ENCODE measurements at places on chromosomes 2 and 18. TPM values are rescaled to one million over a fixed set of nuclear protein-coding genes. Genes with fewer than 3 reads are reported as not detected.

DNA sequence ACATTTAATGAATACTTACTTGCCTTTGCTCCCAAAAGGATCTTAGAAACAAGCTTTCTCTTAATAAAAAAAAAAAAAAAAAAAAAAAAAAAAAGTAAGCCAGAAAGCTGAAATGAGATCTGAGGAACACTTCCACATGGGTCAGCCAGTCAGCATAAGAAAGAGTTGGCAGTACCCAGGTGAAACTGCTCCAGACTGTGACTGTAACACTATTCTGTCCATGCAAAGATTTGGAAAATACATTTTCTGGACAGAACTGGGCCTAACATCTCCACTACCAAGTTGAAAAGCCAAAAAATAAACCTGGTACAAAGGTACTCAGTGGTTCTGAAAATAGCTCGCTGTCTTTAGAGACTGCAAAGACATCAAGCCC, 135.7 kb downstream of the THADA start:
- DNase-seq: no peak

- no peak for DNase-seq
These were observed 17.3 kb upstream of the FZD5 start for GRCh38 chr2:207787017-207787416.

DNA sequence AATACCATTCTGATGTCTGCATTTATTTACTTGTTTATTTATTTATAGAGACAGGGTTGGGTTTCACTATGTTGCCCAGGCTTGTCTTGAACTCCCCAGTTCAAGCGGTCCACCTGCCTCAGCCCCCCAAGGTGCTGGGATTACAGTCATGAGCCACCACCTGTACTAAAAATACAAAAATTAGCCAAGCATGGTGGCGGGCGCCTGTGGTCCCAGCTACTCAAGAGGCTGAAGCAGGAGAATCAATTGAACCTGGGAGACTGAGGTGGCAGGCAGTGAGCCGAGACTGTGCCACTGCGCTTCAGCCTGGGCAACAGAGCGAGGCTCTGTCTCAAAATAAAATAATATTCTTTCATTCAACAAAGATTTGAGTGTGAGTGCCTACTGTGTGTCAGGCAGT, 2.0 kb upstream of the ATP8B1 start:
- no peak for DNase-seq

Gene MAT2A
- 444 TPM for total RNA-seq

DNA sequence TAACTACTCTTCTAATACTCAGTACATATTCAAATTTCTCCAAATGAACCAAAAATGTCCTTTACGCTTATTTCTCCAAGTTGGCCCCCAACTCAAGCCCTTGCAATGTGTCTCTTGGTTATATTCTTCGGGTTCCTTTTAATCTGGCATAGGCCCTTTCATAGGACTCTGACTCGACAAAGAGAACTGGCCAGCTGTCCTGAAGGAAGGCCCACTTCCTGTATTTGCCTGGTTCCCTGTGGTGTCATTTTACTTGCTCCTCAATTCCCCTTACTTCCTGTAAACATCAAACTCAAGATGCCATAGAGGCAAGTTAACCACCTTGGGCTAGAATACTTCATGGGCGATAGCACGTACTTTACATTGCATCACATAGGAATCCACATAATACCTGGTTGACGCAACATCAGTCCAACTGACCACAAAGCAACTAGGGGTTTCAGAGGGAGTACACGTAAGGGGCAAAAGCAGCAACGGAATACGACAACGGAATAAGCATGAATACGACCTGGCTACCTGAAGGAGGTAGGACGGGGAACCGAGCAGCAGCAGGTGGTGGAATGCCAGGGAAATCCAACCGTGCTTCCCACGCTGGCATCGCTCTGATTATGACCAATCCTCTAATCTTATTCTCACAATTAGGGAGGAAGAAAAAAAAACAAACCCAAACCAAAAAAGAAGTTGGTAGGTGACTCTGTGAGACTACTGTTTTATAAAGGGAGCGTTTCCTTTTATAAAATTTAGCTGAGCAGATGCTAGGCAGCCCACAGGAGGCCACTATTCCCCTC, 823 bp upstream of the GORASP2 start:
- no peak for DNase-seq

DNA sequence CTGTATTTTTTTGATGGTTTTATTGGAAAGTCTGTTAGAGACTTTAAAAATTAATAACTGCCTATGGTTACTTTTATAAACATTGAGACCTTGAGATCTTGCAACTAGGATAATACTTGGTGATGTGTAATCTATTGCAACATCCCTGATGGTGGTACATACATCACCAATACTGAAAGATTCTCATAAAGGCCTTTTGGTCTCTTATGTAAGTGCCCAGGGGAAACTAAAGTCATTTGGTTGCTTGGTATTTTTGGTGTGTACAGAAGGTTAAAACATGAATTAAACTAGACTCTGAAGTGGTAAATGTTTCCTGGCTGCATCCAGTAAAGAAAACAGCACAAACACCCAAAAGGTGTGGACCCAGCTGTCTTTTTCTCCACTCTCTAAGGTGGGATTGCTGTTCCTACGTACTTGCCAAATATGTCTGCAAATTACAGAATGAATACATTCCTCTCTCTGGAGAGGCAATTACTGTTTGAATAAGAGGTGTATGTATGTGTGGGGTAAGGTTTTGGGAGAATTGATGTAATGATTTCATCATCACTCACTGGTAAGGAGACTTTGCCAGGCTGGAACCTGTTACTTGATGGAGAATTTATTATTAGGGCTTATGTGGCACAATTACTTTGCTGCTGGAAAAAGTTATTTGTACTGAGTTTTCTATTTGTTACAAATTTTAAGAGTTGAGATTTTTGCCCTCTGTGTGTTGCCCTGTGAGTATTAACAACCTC, 3.6 kb downstream of the B3GNT2 start:
- DNase-seq: no peak

Gene SERPINB4
- total RNA-seq: not detected

Gene SNTG2
- total RNA-seq: not detected

- DNase-seq: no peak
These were observed 48.2 kb downstream of the PLA2R1 start for GRCh38 chr2:160014227-160014626.

Gene FOXD4L1
- total RNA-seq: 0.64 TPM

DNA sequence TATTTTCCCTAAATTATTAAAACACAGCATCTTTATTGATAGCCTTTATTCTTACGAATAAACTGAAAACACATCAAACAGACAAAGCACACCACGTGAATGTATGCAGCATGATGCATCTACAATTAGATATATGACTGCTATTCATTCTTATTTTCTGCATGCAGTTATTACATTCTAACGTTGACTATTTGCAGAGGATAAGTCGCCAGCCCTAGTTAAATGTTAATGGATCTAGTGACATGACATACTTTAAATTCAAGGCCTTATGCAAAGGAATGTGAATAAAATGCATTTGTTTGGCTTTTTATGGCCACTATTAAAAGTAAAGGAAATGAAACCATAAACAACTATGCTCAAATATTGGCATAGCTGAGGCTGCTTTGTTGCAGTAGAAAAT, 172.4 kb downstream of the MAP2 start:
- DNase-seq: no peak

DNA sequence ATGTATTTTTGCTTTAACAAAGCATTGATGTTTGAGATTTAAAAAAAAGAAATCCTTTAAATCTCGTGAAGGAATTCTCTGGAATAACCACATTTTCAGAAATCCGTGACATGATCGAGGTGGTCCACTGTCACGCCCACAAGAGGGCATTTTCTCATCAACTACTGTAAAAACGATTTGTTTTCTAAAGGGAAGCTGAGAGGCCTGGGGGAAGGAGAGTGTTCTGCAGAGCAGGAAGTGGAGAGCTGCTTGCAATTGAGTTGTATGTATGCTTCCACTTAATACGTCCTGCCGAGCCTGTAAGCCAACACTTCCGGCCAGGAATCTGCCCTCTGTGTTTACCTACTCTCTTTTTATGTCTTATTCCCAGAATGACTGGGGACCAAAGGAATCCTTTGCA, 19.4 kb downstream of the KLHL29 start:
- DNase-seq: no peak

Gene COL4A4
- 5.9 TPM for total RNA-seq

GRCh38 chr18:57640749-57641148, 19.1 kb upstream of the NARS1 start:
- no peak for DNase-seq

DNA sequence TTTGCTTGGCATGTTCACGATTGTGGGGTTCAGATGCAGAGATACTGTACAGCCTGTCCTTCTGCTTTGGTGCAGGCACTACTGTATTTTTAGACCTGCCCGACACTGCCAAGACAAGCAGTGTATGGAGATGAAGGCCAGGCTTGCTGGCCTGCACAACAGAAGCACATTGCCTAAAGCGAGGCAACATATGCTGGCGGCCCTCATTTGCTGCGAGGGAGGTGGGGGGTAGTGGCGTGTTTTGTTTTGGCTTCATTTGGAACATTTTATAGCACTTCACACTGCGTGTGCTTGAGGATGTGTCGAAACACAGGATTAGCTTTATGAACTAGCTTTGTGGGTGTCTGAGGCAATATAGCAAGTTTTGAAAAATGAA, 27.0 kb downstream of the TMEM182 start:
- DNase-seq: no peak

DNA sequence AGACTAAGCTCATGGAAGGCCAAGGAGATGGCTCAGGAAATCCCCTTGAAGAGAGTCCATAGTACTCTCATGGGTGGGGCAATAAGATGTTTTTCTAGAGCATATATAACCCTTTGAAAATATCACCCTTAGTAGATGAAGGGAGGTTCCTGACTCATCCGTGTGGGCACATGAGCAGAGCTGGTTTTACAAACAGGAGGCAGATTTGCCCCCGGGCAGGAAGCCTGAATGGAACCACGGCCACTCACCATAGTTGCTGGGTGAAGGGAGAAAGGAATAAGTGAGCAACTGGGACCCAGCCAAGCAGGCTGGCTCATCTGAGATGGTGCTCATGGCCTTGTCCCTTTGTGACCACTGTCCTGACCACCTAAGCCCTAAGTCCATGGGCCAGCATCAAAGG, 29.0 kb upstream of the MAPRE3 start:
- no peak for DNase-seq

GRCh38 chr2:120177001-120177621, 46.1 kb downstream of the TMEM185B start:
- DNase-seq: no peak

DNA sequence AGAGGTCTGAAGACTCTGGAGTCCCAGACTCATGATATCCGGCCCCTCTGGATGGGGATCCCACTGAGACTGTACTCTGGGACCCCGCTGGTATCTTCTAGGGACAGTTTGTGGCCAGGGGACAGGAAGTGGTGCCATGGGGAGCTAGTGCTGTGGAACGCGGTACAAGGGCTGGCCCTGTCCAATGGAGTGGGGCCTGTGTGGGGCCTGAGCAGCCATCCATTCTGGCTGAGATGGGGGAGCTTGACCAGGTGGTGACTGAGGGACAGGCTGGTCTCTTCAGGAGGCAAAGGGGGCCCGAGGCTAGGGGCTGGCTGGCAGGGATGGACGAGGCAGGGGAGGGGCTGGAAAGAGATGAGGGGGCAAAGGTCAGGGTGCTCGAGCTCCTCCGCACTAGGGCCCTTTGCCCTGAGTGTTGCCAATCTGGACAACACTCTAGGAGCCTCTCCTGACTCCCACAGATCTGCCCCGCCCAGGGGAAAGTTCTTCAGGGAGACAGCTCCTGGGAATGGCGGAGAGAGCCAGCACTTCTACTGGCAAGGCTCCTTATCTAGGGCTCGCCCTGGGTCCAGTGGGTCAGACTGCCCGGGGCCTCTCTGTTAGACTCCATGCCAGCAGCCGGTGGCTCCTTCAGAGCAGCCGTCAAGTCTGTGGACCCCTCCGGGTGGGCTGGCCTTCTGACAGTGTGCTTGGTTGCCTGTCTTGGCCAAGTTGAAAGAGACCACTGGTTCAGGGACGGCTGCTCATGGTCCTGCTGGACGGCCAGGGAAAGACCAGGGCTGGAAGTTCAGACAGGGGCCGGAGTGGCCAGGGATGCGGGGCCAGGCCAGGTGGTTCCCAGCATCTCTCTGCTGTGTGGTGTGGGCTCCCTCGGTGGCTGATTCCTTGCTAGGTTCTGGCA, 12.3 kb downstream of the MALL start:
- no peak for DNase-seq

DNA sequence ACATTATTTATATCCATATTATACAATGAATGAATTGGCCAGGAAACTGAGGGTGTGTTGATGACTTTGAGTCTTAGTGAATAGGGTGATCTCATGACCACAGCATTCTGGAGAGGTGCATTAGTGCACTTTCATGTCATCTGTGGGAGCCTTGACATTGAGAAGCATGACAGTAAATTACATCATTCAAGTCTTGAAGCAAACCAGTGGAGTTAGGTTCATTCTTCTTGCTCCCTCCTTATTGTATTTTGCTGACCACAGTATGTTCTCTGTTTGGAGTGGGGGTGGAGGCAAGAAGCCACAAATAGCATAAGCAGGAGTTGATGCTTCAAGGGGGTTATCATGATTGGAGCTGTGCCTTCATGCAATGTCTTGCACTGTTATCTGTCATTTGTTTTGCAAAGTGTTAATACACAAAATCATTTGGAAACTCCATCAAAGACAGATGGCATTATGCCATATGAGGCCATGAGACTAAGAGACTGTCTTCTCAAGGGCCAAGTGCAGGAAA, 680.2 kb downstream of the NYAP2 start:
- peak; percentile 52 for DNase-seq

Gene CSRNP3
- total RNA-seq: 0.05 TPM

Gene SLC35G4
- total RNA-seq: not detected

- DNase-seq: no peak
These were observed 178.0 kb downstream of the RND3 start for GRCh38 chr2:150309311-150310080.

Gene NT5DC4
- total RNA-seq: 0.22 TPM

Gene NT5C1B
- not detected for total RNA-seq

- no peak for DNase-seq
These were observed 17.8 kb downstream of the CCDC150 start for GRCh38 chr2:196657333-196657732.

GRCh38 chr2:201349601-201350000, 7.5 kb downstream of the FLACC1 start:
- no peak for DNase-seq

- no peak for DNase-seq
These were observed 121.8 kb downstream of the GPR39 start for GRCh38 chr2:132538331-132538855.

DNA sequence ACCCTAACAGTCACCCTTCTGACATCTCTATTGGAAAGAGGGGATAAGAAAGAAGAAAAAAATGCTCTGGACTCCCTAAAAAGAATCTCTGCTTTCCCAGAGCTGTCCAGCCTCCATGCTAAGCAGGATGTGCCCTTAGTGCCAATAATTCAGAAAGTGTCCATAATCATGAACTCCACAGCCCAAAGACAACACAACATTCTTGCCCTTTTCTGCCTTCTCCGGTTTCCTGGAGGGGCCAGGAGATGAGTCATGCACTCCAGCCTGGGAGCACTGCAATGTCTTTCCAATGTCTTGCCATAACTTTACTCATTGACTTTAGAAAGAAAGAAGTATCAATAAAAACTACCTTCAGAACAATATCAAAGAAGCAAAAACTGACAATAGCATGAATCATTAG, 44.0 kb downstream of the KLF7 start:
- DNase-seq: peak; percentile 56

- no peak for DNase-seq
These were observed 57.9 kb downstream of the INPP5D start for GRCh38 chr2:233117811-233118647.
